Activated naive CD4-positive, alpha-beta T cell (primary cell): ENCODE measurements at places on chromosomes 7 and 10.

- no peak for DNase-seq
Observed at GRCh38 chr10:133481086-133481643, 27.4 kb downstream of the SCART1 start.

DNA sequence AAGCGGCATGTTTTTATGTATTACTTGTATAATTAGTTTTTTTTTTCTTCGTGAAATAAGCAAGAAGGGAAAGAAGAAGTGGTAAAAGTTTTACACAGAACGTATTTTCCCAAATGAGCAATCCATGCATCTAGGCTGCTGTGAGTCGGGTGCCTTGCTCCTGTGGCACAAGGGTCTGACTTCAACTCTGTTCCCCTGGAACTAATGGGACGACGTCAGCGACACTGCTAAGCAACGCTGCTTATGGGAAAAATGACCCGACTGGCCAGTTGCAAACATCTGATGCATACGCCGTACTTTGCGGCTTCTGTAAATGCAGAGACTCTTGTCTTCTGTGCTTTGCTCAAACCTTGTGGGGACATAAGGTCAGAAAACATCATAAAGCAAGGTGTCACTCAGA is 66.3 kb downstream of the MPP7 start:
- no peak for DNase-seq

DNA sequence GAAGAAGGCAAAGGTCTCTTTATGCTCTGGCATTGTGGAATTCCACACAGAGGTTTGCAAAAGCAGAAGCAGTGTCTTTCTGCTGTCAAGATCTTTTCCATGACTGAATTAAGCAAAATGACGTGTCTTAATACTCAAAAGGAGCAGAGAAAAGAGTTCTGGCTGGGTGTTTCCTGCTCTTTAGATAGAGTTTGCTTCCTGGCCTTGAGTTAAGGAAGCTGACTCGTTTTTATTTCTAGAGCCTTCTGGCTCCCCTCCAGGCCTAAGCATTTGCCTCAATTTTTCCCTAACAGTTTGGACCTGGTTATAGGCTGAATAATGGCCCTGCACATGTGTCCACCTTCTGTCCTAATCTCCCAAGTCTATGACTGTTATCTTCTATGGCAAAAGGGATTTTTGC is 21.6 kb downstream of the TAS2R41 start:
- DNase-seq, result no peak

GRCh38 chr10:71250405-71250804 is 38.0 kb downstream of the UNC5B start:
- no peak for DNase-seq

DNA sequence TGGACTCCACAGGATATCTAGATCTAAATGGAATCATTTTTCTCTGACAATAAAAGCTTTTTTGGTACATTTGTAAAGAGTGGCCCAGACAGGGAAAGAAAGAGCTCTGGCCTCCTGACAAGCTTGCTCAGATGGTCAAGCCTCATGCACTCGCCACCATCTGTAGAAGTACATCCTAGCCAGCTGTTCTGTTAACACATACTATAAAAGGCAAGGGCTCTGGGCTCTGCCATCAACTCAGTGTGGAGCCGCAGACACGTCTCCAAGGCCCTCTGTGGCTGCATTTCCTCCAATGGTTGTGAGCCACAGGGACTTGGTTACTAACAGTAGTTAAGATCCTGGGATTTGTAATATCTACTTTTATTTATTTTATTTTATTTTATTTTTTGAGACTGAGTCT is 70.8 kb upstream of the KDM7A start:
- DNase-seq, result no peak

GRCh38 chr7:155188821-155189581 is 108.7 kb upstream of the INSIG1 start:
- DNase-seq, result no peak

- no peak for DNase-seq
Observed at GRCh38 chr10:109427411-109427810, 495.9 kb downstream of the XPNPEP1 start.

- DNase-seq, result no peak
Observed at GRCh38 chr10:110670335-110670734, 26.2 kb downstream of the RBM20 start.

DNA sequence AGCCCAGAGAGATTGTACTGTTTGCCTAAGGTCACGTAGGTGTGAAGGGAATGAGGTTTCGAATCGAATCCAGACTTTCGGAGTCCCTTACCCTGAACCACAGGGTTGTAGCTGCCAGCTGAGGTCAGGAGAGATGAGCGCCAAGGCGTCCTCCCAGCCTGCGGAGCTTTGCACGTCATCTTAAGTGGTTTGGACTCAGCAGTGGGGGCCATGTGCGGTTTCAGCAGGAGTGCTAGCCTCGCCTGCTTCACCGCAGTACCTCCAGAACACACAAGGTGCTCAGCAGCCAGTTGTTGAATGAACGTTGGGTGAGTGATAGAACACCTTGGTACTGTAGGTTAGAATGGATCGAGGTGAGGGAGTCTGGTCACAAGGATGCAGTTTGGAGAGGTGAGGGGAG is 74.9 kb upstream of the PPIF start:
- no peak for DNase-seq

- DNase-seq, result no peak
Observed at GRCh38 chr7:23114896-23115295, 9.3 kb downstream of the KLHL7 start.

GRCh38 chr10:111297351-111297848 is 220.6 kb downstream of the ADRA2A start:
- no peak for DNase-seq

- no peak for DNase-seq
Observed at GRCh38 chr7:68725843-68726785, 872.2 kb upstream of the AUTS2 start.

DNA sequence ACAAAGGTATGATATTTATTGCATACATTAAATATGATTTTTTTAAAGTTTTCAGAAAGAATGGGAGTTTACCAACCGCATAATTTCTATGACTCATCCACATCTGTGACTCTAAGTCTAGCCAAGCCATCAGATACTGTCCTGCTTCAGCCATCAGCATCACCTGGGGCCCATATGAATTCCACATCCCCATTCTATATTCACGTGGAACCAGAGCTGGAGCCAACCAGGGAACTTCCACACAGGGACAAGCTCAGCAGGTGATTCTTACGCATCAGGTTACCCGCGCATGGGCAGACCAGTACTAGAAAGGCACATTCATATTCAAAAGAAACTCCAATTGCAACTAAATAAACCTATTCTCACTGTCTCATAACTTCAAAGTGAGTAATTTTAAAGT is 817.7 kb upstream of the IGFBP3 start:
- DNase-seq, result no peak

DNA sequence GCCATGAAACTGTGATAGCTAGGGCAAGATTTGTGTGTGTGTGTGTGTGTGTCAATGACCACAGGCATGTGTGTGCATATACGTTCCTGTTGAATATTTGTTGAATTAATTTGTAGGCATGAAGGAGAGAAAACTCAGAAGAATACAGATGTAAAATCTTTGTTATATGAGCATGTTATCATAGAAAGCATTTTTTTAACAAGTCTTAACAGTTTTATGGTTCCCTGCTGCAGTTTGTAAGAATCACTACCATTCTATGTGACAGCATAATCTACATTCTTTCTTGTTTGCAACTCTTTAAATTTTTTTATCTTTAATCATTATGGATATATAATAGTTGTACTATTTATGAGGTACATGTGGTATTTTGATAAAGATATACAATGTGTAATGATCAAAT is 130.3 kb downstream of the CD36 start:
- no peak for DNase-seq

GRCh38 chr7:105487579-105488571 is 34.2 kb downstream of the PUS7 start:
- no peak for DNase-seq

GRCh38 chr7:87876869-87877234 is 559 bp downstream of the DBF4 start:
- DNase-seq, result peak; percentile 35

GRCh38 chr10:129652521-129653201 is 185.6 kb downstream of the MGMT start:
- no peak for DNase-seq

DNA sequence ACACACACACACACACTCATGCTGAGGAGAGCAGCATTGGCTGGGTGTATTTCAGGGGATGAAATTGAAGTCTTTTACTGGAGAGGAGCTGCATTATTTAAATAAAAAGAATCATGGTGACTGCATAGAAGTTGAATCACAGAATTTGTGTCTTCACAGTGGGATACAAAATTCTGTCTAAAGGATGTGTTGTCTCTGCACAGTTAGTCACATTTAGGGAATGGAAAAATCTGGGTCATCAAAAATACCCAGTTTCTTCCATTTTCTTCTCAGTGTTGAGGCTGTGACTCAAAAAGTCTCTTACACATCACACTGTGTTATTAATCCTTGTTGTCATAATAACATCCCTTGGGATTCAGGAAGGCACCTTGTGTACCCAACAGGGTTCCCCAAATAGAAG is 10.9 kb downstream of the PAPSS2 start:
- no peak for DNase-seq

DNA sequence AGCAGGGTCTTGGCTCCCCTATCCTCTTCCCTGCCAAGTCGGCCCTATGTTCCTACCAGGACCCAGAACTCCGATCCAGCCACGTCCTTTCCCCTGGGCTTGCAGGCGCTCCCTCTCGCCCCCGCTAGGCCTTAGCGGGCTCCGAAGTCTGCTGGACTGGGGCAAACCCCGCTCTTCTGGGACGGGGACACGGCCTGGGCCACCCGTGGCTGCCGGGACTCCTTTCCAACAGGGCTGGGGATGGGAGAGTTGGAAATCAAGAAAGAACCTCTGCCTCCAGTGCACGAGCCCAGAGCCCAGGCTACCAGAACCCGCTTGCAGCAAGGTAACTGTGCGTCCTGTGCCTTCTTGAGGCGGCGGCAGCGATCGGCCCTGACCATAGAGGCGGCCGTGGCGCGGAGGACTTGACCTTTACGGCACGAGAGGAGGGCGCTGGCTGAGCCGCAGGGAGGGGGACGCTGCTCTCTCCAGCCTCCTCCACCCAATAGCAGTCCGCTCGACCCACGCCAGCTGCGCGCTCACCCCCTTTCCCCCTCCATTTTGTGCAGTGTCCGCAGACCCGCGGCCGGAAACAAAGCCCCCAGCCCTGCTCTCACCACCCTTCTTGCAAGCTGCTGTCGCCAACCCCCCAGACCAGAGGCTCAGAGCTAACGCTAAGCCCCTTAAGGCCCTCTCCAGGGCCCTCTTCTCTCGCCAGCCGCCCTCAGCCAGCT is 7.0 kb upstream of the HOXA11 start:
- no peak for DNase-seq

- no peak for DNase-seq
Observed at GRCh38 chr10:112311481-112311880, 28.3 kb downstream of the TECTB start.

DNA sequence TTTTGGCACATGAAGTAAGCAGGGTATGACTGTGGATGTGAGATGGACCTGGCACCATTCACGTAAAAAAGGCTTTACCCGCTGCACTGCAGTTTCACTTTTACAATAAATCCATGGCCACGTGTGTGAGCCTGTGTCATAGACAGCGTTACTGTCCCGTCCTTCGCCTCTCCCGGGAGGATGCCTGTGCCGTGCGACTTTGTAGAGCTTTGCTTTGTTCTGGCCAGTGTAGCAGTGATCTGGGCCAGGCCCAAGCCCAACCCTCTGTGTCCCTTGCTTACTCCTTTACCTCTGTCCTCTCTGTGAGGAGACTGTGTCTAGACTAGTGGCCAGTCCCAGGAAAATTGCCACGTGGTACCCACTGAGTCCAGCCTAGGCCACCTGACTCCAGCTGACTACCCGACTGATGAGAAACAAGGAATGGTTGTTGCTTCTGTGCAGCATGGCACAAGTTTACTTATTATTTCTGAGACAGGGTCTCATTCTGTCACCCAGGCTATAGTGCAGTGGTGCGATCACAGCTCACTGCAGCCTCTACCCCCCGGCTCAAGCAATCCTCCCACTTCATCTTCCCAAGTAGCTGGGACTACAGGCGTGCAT is 48.1 kb downstream of the JAKMIP3 start:
- DNase-seq, result no peak

GRCh38 chr7:35416568-35416967 is 162.7 kb upstream of the TBX20 start:
- no peak for DNase-seq

GRCh38 chr10:13271552-13272163 is 28.2 kb downstream of the PHYH start:
- DNase-seq, result no peak

GRCh38 chr7:156002362-156003066 is 190.3 kb upstream of the SHH start:
- DNase-seq, result no peak

DNA sequence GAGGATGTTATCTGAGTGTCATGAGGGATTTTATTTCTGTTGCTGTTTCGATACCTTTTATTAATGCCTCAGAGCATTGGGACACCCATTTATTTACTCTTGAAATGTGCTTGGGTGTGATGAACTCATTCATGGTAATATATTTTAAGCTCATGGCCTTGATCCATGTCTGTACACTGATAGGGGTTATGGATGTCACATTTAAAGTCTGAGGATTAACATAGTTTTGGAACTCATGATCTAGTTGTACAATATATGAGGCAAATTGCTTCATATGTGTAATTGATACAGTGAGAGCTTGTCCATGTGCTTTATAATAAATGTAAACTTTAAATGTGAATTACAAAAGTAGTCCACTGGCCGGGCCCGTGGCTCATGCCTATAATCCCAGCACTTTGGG is 23.0 kb upstream of the ZRANB1 start:
- DNase-seq, result no peak

- DNase-seq, result no peak
Observed at GRCh38 chr7:44784364-44784763, 12.1 kb upstream of the PPIA start.

DNA sequence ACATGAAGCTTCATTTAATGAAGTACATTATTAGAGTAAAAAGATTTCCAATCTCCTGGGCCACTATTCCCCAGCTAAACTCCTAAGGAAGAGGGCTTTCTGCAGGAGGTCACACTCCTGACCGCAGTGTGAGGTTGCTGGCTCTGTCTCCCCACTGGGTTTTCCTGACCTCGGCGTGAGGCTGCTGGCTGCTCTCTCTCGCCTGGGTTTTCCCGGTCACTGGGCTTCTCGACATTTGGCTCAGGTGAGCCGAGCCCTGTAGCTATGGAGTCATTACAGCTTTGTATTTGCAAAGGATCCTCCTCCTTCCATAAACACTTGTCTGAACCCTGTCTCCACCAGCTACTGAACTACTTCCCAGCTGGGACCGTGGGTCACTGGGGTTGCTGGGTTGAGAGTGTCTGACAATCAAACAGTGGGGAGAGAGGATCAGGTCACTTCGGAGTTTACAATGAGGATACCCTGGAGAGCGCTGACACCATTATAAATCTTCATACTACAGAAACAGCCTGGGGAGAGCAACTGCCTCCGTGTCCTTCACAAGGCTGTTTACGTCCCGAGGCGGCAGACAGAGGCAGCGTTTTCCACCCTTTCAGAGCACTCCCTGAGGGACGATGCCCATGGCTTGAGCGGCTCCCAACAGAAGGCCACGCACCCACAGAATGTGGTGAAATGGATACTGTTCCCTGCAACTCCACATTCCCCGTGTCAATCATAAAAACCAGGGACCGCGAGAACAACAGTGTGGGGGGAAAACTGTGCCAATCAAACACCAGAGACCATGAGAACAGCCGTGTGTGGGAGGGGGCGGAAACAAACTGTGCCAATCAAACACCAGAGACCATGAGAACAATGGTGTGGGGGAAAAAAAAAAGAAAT is 226.2 kb downstream of the ZMYND11 start:
- no peak for DNase-seq
